ENCODE measurements at places on chromosomes 12 and 14. TPM values are rescaled to one million over a fixed set of nuclear protein-coding genes. Genes with fewer than 3 reads are reported as not detected.

GRCh38 chr12:69501154-69501895 is 31.1 kb downstream of the FRS2 start:
- DNase-seq: no peak

DNA sequence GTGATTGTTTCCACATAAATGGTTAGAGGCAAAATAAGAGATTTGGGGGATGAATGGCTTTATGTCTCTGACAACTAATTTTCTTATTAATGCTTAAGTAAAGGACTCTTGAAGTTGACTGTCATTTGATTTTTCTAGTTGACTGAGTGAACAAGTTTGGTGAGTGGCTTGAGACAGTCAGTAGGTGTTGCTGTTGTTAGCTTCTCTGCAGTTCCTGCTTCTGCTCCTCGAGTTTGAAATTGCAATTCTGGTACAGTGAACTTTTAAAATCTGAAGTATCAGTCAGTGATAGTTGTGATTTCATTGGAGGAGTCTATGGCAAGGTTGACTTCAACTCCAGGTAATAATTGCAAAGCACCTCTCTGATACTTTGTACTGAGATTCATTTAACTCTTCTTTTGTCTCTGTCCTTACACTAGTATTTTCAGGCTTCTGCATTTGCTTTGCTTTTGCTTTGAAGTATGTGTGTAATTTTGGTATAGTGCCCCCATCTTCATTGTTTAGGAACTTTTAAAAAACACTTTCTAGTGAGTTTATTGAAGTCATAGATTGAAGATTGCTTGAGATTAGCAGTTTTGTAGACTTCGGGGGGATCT is 415.5 kb downstream of the PCNX1 start:
- DNase-seq: no peak

GRCh38 chr12:127500512-127501035 is 766.4 kb upstream of the TMEM132C start:
- DNase-seq: no peak

DNA sequence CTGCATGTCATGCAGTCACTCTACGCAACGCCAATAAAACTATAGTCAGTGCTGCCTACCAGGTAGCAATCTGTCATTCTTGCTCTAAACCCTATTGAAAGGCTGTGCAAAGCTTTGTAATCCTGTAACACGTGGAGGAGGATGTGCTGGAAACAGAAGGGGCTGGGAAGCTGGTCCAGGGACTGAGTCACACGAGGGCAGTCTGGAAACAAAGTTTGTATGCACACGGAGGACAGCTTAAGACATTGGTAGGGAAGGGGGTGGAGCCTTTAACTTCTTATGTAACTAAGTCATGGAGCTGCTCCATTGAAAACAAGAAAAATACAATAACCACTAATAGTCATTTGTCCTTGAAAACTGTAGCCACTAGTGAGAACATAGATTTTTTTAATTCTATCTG is 128.0 kb downstream of the BCAT1 start:
- no peak for DNase-seq

GRCh38 chr14:33851931-33852330 is 98.9 kb downstream of the EGLN3 start:
- DNase-seq: no peak

DNA sequence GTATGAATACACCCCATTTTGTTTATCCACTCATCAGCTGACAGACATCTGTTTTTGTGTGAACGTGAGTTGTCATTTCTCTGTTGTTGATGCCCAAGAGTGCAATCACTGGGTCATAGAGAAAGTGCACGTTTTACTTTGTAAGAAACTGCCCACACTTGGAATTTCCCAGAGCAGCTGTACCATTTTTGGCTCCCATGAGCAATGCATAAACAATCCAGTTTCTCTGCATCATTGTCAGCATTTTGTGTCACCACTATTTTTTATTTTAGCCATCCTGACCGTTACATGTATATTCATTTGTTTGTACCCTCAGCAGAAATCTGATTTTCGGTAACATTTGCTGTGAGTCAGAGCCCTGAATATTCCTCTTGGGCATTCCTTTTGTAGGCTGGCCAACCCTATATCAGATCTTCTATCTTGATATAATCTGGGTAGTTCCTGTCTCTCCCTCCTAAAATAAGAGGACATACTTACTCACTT is 62.7 kb downstream of the RBM19 start:
- DNase-seq: no peak

GRCh38 chr12:32170437-32170998 is 63.9 kb downstream of the BICD1 start:
- no peak for DNase-seq

The OTOGL gene
- 0.03 TPM for total RNA-seq

DNA sequence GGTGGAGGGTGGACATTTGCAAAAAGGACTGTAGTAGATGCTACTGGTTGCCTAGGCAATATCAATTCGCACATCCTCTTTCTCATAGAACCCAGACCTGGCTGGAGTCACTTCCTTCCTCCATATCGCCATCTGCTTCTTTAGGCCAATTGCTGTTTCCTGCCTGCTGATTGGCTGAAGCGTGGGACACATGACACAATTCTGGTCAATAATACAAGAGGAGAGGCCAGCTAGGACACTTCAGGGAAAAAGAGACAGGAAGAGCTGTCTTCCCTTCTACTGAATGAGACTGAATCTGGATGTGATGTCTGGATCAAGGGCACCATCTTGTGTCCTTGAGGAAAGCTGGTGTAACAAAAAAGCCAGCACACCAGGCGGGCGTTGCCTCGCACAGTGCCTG is 53.8 kb downstream of the TRPV4 start:
- DNase-seq: no peak

GRCh38 chr12:76940671-76941445 is 62.0 kb upstream of the CSRP2 start:
- DNase-seq: no peak

GRCh38 chr14:97264516-97265230 is 467.5 kb downstream of the VRK1 start:
- DNase-seq: no peak

The HOXC13 gene
- not detected for total RNA-seq

The PROX2 gene
- total RNA-seq: not detected

The KIF26A gene
- 1.3 TPM for total RNA-seq

DNA sequence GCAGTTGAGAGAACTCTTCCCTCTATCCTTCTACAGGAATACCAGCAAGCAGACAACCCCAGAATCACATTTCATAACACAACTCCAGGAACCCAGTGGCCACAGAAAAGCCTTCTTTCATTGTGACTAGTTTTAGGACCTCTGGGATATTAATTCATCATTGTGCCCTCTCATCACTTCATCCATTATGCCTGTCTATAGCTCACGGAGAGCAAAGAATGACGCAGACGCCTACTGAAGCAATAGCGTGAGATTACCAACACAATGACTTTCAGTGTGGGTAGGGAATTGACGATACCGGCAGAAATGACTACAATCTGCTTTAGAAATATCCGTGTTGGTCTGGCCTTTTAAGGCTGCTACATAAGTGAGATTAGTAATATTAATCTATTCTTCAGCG is 158.1 kb upstream of the FOXG1 start:
- no peak for DNase-seq

DNA sequence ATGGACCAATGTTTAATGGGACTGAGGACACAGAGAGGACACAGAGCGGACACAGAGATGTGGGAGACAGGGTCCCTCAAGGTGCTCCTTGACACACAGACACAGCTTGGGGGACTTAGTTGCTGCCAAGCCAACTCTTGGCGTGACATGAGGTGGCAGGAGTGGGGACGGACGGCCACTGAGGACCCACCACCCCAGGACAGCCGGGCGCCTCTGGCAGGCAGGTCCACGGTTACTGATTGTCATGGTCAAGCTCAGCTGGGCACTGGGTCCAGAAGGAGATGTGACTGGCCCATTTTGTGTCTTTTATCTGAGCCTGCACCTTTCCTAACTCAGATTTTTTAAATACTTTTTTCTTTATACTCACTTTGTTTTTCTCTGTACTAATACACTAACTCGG is 15.7 kb upstream of the PWP1 start:
- no peak for DNase-seq

DNA sequence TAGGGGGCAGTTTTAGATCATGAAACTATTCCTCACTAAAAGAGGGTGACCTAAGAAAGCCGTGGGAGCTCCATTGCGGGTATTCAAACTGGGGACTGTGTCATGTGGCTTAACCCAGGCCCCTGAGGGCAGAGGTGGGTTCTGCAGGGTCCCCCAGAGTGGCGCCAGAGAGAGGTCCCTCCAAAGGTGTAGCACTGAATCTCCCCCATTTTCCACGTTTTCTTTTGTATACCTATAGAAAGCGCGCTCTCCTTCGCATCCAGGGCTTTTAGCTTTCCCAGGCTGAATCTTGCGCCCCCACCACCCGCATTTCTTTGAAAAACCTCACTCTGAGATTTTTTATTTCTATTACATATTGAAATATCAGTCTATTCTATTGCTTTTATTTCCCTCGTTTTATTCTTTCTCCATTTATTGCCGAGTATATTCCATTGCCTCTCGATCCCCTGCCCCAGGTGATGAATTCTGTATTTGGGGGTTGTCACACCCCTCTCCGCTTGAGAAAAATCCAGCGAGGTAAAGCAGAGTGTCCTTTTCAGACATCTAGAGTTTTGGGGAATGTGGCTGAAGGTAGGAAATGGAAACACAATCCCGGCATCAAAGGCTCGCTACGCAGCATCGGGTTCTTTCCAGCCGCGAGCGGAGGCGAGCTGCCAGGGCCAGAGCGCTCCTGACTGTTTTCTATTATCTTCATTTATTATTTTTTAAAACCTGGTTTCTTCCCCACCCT is 870 bp upstream of the HOXC13 start:
- no peak for DNase-seq

DNA sequence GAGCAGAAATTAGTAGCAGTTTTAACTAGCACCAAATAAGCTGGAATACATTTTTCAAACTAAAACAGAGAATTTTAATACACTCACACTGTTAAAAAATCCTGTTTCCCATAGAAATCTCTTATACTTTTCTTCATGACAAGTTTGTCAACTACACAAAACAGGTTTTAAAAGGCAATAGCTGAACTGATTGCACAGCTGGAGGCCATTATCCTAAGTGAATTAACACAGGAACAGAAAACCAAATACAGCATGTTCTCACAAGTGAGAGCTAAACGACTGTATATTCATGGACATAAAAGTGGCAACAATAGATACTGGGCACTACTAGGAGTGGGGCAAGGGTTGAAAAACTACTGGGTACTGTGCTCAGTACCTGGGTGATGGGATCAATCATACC is 11.6 kb upstream of the HAL start:
- no peak for DNase-seq

The PPM1H gene
- total RNA-seq: 8.0 TPM

DNA sequence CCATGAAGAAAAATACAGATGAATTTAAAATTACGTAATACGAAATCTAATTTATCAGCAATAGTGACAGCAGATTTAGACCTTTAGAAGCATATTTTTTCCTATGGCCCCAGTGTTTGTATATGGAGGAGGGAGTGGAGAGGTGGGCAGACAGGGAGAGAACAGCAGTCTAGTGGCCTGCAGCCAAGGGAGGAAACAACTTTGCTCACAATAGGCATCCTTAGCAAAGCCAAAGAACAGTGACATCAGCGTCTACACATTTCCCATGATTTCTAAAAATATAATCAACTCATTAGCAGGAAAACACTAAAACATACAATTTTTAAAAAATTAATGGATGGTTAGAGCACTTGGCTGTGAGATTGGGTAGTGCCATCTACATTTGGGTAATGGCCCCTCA is 622.6 kb upstream of the ATP2B1 start:
- no peak for DNase-seq

DNA sequence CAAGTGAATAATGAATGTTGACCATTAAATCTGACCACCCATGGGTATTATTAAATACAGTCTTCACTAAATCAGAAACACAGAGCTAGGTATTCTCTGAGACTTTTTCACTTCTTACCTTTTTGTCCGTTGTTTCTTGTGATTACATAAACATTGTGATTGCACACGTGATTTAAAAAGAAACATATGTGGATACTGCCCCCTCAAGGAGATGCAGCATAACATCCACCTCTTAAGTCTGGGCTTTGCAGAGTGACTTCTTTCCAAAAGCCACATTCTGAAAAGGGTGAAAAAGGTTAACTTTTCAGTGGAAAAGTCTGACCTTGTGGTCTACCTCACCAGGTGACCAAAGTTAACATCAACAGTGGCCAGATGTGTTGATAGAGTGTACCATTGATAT is 185.5 kb upstream of the FAR2 start:
- DNase-seq: no peak

The APOLD1 gene
- total RNA-seq: 1.5 TPM

The C12orf54 gene
- total RNA-seq: not detected

DNA sequence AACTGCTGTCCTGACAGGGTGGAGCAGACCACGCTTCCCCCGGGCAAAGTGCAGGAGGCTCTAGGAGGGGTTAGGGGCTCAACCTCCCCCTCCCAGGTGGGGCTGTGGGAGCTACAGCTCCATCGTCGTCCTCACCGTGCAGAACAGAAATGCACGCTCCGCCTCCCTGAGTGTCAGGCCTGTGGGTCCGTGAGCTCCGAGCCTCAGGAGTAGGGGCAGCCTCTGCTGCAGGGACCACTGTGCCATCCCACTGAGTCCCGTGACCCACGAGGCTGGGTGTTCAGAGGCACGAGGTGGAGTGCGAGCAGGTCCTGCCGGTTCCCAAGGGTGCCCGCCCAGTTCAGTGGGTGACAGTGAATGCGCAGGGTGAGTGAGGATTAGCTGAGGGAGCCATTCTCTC is 48.6 kb downstream of the CACNA1C start:
- no peak for DNase-seq

The CCDC198 gene
- 27.4 TPM for total RNA-seq

The WNT1 gene
- total RNA-seq: not detected

DNA sequence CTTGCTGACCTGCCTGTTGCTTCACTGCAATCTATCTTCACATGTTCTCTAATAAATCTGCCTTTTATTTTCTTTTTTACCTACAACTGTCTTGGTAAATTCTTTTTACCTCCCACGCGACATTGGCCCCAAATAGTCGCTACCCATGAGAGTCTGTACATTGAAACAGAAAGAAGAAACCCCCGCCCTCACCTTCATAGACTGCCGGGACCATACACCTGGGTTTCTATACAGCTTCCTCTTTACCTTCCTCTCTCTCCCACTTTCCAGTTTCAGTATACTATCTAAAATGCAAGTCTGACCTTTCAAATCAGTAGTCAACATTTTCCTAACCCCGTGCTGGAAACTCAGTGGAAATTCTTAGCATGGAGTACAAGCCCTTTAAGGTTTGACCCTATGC is 4.8 kb downstream of the SLC8A3 start:
- no peak for DNase-seq

DNA sequence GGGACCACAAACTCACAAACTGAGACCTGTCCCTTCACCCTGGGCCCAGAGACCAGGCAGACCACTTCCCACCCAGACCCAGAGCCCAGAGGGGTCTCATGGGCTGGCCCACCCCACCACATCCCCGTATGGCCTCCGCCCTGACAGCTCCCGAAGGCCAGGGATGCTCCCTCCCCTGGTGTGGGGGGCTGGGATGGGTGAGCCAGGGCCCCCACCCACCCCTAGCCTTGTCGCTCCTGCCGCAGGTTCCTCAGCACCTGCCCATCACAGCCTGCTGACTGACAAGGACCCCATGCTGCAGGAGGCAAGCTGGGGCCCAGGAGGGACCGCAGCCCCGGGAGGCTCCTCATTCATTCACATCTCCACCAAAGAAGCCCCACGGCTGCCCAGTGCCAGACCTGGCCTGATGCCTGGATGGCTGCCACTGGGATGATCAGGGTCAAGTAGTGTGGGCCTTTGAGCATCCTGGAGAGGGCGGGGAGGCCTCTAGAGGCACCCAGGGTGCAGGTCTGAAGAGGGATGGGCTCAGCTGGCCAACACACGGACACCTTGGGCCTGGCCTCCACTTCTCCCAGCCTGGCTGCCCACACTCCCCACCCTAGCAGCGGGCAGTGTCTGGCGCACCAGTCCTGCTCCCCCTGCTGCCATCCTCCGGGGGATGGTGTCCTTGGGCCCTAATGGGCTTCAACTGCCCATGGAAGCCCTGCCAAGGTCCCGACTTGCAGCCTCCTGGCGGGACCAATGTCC is 24.7 kb upstream of the GPR132 start:
- DNase-seq: no peak

The GTF2A1 gene
- total RNA-seq: 11.1 TPM

Measured in left lobe of liver (tissue), 2 donors.